ENCODE measurements at places on chromosomes 2 and 18.

- no peak for DNase-seq
These were observed 41.3 kb downstream of the C18orf63 start for GRCh38 chr18:74356959-74357358.

DNA sequence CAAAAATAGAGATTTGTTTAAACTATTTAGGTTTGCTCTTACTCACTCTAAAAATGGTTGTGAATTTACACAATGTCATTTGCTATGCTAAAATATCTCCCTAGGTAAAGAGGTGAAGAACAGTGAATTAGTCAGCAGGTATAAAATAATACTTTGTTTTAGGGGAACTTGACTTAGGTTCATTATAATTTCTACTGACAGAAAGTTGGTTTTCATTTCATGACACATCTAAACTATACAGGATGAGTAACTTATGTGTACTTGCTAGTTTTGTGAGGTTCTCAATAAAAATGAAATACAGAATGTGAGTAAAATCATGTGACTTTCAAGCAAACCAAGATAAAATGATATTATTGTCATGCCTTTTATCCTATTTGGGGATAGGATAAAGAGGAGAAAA, 66.0 kb downstream of the DIS3L2 start:
- DNase-seq = no peak

DNA sequence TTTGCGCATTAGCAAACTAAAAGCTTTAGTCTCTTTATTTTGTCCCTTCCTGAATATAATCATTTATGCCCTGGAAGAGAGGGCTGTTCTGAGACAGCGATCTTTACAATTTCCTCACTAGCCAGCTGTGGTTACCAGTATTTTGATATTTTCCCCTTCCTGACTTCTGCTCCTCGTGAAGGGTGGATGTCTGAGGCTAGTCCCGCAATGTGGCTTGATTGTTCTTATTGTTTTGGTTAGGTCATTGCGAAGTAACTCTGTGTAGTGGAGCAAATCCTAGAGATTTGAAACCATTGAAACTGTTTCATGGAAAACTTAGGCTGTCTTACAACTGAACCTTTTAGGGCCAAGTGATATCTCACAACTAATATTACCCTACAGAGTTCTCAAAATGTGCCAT, 2.4 kb downstream of the MRPL33 start:
- DNase-seq = no peak

- DNase-seq = no peak
These were observed 247.5 kb downstream of the TFCP2L1 start for GRCh38 chr2:121037480-121037879.

- DNase-seq = no peak
These were observed 36.2 kb downstream of the EMX1 start for GRCh38 chr2:72953528-72953927.

DNA sequence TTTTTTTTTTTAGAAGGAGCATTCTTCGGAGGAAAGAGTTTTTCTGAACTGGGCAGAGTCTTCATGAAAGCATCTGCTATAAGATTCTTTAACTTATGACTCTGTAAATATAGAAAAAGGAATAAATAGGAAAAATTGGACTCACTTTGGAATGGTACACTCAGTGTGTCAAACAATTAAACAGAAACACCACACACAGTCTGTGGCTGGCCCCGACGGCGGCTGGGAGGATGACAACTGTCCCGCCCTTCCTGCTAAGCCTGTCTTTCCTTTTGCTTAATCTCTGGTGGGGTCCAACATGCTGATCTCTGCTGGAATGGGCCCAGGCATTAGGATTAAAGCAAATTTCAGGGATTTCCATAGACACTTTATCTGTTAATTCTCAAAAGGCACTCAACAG, 12.5 kb upstream of the RAB31 start:
- no peak for DNase-seq

GRCh38 chr2:207975921-207976320, 49.4 kb downstream of the PLEKHM3 start:
- DNase-seq = no peak

GRCh38 chr2:221255862-221256261, 316.2 kb downstream of the EPHA4 start:
- no peak for DNase-seq

DNA sequence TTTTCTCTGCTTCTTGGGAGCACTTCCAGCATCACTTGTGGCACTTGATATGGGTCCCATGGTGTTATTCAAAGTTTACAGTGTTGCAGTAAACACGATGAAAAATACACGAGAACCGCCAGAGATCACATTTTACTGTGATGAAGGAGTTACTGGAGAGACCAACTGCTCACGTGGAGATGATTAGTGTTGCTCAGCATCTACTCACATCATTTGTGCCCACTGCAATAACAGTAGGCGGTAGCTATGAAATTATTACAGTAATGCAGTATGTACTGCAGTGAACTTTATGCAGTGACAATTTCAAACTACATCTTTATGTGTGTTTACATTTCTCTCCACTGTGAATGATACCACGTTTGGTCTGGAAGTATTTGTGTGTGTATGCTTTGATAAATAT, 93.5 kb downstream of the SLC4A3 start:
- no peak for DNase-seq

DNA sequence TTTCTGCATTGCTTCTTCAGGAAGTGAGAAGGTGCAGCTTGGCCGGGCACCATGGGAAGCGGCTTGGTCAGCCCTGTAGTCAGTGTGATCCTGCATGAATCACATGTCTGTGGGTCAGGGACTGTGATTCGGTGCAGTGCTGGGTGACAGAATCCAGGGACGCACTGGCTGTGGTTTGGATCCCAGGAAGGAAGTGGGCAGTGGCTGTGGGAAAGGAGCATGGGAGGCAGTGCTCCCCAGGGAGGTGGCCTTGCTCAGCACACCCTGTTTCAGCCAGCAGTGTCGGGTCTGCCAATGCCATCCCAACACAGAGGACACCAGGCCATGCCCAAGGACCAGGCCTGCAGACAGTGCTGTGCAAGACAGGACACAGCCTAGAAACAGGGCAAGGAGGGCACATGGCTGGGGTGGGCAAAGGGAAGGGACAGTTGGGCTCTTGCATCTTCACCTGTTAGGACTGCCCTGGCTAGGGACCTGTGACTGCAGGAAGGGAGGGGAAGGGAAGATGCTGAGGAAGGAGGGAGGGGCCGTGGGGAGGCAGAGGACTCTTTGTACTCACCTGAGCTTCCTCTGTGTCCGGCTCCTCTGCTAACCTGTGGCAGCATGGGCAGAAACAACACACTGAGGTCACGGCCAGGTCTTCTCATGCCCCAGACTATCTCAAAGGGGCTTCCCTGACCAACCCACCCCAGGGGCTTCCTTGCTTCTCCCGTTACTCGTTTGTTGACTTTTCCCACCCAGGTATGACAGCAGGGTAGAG, 37.2 kb upstream of the DNMT3A start:
- no peak for DNase-seq

DNA sequence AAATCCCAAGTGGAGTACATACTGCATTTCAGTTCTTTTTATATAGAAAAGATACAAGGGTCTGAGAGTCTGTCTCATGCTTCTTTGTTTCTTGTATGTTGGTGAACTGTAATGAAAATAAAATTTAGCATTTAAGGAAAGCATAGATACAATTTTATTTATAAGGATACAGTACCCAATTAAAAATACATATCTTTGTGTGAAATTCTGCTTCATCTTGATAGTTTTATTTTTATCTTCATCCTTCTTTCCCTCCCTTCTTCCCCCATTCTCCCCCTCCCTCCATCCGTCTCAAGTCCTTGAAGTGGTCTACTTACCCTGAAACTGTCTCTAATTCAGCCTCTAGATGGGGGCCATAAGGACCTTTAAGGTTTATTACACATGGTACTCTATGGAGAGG, 359.8 kb downstream of the CDH7 start:
- DNase-seq = no peak

DNA sequence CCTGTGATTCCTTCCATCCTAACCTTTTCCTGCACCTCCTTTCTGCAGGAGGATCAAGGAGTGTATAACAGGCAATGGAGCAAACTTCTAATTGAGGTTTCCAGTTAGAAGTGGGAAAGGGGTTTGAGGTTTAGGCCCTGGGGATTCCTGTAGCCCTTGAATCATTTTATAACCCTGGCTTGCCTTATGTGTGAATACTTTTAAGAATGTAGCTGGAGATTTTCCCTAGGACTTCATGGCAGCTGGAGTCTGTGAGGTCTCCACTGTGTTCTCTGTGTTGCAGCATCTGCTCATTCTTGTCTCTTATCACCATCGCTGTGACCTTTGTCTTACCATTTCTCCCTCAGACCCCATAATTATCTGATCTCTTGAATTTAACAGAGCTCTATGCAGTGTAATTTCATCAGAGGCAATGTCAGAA, 370.2 kb upstream of the SLC14A2 start:
- no peak for DNase-seq

DNA sequence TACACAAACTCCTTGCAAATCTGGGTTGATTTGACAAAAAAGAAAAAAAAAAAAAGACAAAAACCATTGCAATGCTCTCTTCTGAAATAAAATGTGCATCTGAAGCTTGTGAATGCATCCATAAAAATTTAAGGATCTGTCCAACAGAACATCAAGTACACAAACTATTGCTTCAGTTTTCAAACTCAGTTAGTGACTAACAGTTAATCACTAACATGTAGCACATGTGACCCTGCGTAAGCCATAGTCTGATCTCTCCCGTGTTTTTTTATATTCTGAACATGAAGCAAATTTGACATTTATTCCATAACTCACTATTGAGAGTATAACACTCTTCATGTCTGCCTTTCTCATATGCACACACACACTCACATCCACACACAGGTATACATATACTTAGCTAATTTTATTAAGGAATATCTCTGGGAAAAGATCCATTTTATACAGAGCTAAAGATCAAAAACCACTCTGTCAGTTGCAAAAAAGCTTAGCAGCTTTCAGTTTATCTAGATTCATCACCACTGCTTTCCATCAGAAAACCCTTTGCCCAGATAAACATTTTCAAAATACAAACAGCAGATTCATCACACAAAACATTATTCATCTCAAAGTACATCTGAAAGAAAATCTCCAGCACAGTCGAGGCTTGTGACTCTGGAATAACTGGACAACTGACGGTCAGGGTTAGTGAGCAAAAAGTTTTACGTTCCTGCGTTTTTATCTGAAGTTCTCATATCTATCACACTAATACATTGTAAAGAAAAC, 1000.4 kb upstream of the ACVR2A start:
- no peak for DNase-seq

DNA sequence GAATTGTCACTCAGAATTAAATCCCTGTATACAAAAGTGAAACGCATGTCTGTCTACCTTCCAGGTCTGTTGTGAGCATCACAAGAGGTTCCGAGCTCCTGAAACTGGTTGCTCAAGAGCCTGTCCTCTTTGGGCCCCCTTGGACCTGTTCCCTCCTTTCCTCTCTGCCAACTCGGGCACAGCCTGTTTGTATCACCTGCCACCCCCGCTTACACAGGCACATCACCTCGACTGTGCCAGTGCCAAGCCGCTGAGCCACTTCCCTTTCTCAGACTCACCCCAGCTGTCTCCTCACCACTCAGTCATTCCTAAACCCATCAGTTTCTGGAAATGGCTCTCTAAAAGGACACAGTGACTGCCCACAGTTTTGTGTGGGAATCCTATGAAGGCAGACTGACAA, 3.1 kb downstream of the EFR3B start:
- DNase-seq = no peak

DNA sequence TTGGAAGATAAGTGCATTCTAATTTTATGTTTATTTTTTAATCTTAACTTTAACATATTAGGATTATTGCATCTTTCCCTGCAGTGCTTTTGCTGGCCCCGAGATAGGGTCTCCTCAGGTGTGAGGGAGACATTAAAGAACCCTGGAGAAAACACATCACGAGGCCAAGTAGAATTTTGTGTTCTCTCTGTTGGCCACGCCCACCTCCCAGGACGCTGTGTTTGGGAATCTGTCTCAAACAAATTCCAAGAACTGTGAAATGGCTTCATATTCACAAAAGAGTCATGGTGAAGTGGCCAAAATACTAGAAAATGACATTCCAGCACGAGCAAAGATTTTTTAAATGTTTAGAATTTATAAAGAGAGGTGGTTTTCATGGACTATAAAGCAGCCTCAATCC, 27.3 kb downstream of the RNF144A start:
- no peak for DNase-seq

DNA sequence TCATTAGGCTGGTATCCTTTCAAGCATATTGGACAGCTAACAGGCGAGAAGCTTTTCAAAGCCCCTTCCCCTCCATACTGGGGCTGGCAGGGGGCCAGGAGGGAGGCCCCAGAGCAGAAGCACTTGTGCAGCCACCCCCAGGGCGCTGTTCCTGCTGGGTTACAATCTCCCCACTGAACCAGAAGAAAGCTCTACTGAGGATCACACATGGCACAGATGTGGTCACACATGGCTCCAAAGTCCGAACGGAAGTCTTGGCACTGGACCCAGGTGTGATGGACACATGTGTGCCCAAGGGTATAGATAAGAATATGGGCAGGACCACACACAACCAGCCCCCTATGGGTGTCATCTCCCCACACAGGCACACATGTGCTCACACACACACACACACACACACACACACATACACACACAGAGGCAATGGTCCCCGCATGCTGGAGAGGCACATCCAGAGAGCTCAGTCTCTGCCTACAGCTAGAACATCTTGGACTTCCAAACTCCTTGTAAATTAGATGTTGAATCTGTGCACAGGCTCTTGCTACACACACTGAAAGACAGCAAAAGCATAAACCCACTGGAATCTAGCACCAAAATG, 56.4 kb downstream of the TTC32 start:
- no peak for DNase-seq
